Activated T-helper 1 cell treated with anti-CD3 and anti-CD28 coated beads, Interleukin-12 subunit alpha, Interleukin-12 subunit beta, Interleukin-2, Interleukin-4 antibody, amounts not matched to agents 30 ng/mL and 10 ng/mL and 1 ng/mL, durations not matched to agents 14 hours and 24 hours and 36 hours (primary cell): ENCODE measurements at places on chromosomes 6 and 20.

GRCh38 chr6:145863988-145864616 lies 49.5 kb upstream of the FBXO30 start:
- no peak for DNase-seq
- H3K4me1 ChIP-seq = peaks cover 26% of the 10 kb centered on the region
- H3K27me3 ChIP-seq = no peaks in the 10 kb centered on the region
- H3K27ac ChIP-seq = no peak overlapping the region

DNA sequence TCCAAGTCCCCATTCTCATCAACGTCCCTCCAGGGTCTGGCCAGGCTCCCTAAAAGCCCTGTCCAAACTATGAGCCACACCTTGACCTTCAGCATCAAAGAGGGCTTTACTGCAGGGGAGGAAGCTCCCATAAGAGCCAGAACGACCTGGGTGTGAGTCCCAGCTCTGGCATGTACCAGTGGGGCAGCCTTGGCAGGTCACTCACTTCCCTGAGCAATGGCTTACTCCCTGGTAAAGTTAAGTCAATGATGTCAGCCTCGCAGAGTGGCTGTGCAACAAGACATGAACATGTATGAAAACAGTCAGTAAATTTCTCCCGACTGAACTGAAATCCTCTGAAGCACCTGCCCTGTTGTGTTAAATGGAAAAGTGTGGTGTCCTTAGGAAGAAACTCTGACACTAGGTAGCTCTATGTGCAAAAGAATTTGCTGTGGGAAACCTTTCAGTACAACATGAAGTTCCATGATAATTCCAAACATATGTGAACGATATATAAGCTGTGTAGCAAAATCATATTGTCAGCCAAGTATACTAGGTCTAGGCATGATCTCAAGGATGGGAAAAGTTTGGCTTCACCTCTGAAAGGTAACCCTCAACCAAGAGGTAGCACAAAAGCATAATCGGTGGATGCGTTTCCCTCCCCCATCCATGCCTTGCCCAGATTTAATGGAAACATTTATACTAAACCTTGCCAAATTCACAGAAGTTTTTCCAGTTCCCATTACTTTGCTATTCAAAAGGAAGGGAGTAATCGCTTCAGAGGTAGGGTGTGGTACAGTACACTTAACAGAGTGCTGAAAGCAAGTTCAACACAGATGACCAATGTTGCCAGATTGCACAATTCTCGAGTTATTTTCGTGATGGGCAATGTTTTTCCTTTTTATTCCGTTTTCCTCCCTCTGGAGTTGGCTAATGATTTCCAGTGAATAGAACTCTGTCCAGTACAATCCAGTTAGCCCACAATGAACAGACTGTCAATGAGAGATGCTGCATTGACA lies 49.0 kb upstream of the RANBP9 start:
- no peak for DNase-seq
- H3K4me1 ChIP-seq = peaks cover 31% of the 10 kb centered on the region
- no peak overlapping the region for H3K4me3 ChIP-seq
- no peak overlapping the region for H3K27ac ChIP-seq
- H3K27me3 ChIP-seq = peaks cover 2% of the 10 kb centered on the region
- peaks cover 6% of the 10 kb centered on the region for H3K36me3 ChIP-seq

- H3K27ac ChIP-seq = peak overlapping the region; percentile 69
- no peaks in the 10 kb centered on the region for H3K27me3 ChIP-seq
- DNase-seq = peak; percentile 12
- H3K4me3 ChIP-seq = no peak overlapping the region
- peaks cover 7% of the 10 kb centered on the region for H3K4me1 ChIP-seq
Observed at GRCh38 chr6:131182991-131183425, 47.7 kb downstream of the AKAP7 start.

DNA sequence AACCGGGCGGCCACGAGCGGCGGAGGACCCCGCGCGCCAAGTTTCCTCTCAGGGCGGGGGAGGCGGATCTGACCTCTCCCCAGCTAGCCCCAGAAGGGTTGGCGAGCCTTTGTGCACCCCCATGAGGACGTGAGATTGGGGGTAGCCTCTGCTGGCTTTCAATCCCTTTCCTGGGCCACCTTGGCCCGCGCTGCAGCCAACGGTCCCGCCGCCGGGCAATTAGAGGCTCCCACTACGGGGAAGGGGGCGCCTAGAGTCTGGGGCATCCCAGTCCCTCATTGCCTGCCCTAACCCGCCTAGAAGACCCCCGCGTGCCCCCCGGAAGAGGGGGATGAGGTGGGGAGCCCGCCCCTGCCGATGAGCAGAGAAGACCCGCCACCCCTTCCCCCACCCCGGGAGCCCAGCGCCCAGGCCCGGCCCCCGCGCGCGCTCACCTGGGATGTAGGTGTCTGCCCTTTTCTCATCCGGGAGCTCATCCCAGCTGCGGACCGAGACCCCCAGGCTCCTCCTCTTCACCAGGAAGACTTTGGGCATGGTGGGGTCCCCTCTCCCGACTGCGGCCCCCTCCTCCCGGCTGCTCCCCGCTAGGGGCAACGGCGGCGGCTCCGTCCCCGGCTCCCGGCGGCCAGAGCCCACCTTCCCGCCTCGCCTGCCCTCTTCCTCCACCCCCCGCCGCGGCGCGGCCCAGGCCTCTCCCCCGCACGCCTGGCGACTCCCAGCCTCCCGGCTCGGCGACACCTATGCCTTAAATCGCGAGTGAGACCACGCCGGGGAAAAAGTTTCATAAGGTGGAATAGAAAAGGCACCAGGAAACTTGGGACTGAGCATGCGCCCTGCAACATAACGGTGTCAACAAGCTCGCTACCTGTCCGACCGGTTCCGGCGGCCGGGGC lies at the start of gene OVOL2:
Gene OVOL2 (minus strand): TSS at position 816 of the 893 bp plus-strand sequence. CDS start 282 bp downstream, at position 534.
- no peak within 1 kb of the TSS for H3K27ac ChIP-seq
- H3K36me3 ChIP-seq = no peaks in the 10 kb centered on the region
